Hindlimb muscle (tissue), 1 donor: ENCODE measurements at places on chromosomes 3 and 15. TPM values are rescaled to one million over a fixed set of nuclear protein-coding genes. Genes with fewer than 3 reads are reported as not detected.

KBTBD12 gene
- polyA plus RNA-seq: 19.4 TPM

IQCF5 gene
- polyA plus RNA-seq: not detected

GRCh38 chr15:57171426-57171825 lies 204.9 kb upstream of the CGNL1 start:
- DNase-seq: no peak

- DNase-seq: no peak
Observed at GRCh38 chr3:73490453-73491286, 134.1 kb downstream of the PDZRN3 start.

GRCh38 chr15:70002897-70003296 lies 94.8 kb downstream of the TLE3 start:
- DNase-seq: no peak
